Muscle of leg (tissue), 16 donors: ENCODE measurements at places on chromosomes 7 and 10. TPM values are rescaled to one million over a fixed set of nuclear protein-coding genes. Genes with fewer than 3 reads are reported as not detected.

DNA sequence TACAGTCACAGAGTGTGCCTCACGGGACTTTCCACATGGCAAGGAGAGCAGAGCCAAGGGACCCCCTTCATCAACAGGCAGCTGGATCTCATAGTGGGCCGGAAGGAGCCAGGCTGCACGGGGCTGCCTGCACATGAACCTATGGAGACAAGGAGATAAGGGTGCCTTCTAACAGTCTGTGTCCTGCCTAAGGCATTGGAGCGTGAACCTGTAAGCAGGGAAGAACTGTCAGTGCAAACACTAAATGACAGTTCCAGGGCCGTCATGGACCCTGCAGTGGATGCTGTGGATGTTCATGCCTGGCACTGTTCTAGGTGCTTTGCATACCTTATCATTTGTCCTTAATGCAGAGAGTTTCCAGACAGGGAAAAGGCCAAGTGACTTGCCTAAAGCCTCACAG lies 85.9 kb downstream of the WIPF3 start:
- peaks cover 11% of the 10 kb centered on the region for H3K36me3 ChIP-seq
- H3K4me1 ChIP-seq = no peaks in the 10 kb centered on the region
- no peaks in the 10 kb centered on the region for H3K27me3 ChIP-seq
- H3K27ac ChIP-seq = no peak overlapping the region
- no peak for DNase-seq

- H3K4me3 ChIP-seq = no peak overlapping the region
- H3K36me3 ChIP-seq = no peaks in the 10 kb centered on the region
- DNase-seq = no peak
- H3K4me1 ChIP-seq = no peaks in the 10 kb centered on the region
- H3K27ac ChIP-seq = no peak overlapping the region
Observed at GRCh38 chr7:125773113-125773785, 843.6 kb upstream of the POT1 start.

GRCh38 chr10:22461891-22462290 lies 116.6 kb downstream of the SPAG6 start:
- H3K27me3 ChIP-seq = peaks cover 3% of the 10 kb centered on the region
- H3K4me1 ChIP-seq = no peaks in the 10 kb centered on the region
- no peak overlapping the region for H3K4me3 ChIP-seq
- no peaks in the 10 kb centered on the region for H3K36me3 ChIP-seq
- no peak overlapping the region for H3K27ac ChIP-seq

DNA sequence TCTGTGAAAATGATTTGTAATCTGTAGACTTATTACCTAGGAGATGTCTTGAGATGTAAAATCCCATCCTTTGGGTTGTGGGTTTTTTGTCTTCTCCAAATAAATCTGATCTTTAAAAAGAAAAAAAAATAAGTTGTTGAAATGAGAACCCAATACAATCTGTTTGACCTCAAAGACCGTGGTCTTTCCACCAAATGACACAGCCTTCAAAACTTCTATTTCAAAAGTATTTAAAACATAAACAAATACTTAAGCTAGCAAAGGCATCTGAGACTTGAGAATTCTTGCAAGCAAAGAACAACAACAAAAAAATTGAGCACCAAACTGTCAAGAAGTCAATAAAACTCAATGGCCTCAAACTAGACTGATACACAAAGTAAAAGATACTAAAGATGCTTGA lies 67.9 kb upstream of the HECW1 start:
- H3K36me3 ChIP-seq = no peaks in the 10 kb centered on the region
- H3K4me3 ChIP-seq = no peak overlapping the region
- no peak overlapping the region for H3K27ac ChIP-seq
- no peak for DNase-seq
- H3K4me1 ChIP-seq = no peaks in the 10 kb centered on the region

- H3K4me3 ChIP-seq = no peak overlapping the region
- no peak overlapping the region for H3K27ac ChIP-seq
- DNase-seq = no peak
- peaks cover 5% of the 10 kb centered on the region for H3K4me1 ChIP-seq
- H3K27me3 ChIP-seq = no peaks in the 10 kb centered on the region
Observed at GRCh38 chr10:86020134-86020533, 346.5 kb downstream of the GRID1 start.

DNA sequence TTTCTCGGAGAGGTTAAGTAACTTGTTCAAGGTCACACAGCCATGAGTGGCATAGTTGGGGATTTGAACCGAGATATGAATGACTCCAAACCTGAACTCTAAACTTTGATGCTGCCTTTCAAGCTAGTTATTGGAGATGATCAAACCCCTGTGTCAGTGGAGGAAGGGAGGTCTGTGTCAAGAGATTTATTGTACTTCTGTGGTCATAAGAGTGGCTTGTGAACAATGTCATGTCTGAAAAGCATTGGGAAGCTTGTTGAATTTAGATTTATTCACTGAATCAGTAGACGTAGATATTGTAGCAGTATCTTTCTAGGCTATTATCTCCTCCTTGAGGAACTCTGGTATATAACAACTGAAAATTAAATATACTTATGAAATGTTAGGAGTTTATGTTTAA lies 27.3 kb downstream of the SNX10 start:
- H3K27ac ChIP-seq = no peak overlapping the region
- H3K36me3 ChIP-seq = no peaks in the 10 kb centered on the region
- peaks cover 2% of the 10 kb centered on the region for H3K27me3 ChIP-seq
- DNase-seq = no peak
- H3K4me3 ChIP-seq = no peak overlapping the region

DNA sequence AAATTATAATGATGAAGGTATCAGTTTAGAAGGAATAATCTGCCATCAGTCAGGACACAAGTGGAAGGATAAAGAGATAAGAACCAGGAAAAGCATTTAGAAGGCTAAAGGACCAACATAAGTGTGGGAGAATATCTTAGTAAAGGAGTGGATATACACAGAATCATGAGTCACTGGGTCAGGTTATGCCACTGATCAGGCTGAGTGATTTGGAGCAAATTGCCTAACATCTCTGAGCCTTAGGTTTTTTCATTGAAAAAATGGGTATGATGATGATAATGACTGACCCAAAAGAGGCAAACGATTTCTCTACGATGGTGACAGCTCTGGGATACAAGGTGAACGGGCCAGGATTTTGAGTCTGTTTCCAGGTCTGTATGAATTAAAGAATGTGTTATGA lies 2.8 kb upstream of the CUL1 start:
- H3K27ac ChIP-seq = no peak overlapping the region
- H3K4me3 ChIP-seq = no peak overlapping the region
- peaks cover 10% of the 10 kb centered on the region for H3K4me1 ChIP-seq
- H3K27me3 ChIP-seq = no peaks in the 10 kb centered on the region

DNA sequence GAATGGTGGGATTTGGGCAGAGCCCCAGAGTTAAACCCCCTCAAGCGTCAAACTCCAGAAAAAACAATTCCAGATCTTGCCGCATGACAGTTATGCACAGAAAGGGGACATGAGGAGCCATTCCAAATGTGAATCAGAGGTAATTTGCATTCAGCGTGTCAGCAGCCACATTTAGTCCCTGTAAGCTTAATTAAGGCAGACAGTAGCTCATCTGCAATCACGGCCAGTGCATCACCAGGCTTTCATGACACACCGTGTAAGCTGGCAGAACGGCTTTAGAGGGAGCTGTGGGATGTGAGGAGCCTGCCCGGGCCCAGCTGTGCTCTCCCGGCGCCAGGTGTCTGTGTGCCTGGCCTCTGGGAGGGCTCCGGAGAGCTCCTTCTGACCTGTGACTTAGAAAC lies 18.7 kb upstream of the PRKAG2 start:
- no peak overlapping the region for H3K4me3 ChIP-seq
- no peaks in the 10 kb centered on the region for H3K36me3 ChIP-seq
- H3K27me3 ChIP-seq = peaks cover 34% of the 10 kb centered on the region

DNA sequence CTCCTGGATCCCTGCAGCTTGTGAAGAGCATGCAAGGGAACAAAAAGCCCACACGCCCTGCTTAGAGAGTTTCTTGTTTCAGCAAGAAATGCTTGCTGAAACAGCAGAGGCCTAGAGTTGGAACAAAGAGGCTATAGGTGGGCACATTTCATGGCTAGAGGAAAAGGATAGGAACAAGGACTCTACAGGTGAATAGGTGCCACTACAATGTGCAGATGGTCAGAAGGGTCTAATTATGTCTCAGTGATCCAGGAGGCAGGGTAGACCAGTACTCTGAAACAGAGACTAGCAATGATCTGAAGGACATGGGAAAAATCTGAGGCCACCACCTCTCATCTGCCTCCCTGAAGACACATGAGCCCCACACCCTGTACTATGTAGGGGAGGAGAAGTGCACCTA lies 609.0 kb downstream of the REEP3 start:
- no peaks in the 10 kb centered on the region for H3K27me3 ChIP-seq
- H3K4me1 ChIP-seq = no peaks in the 10 kb centered on the region
- no peak overlapping the region for H3K4me3 ChIP-seq
- no peaks in the 10 kb centered on the region for H3K36me3 ChIP-seq

GRCh38 chr10:11178606-11179515 lies 161.2 kb downstream of the CELF2 start:
- no peaks in the 10 kb centered on the region for H3K27me3 ChIP-seq
- peaks cover 19% of the 10 kb centered on the region for H3K4me1 ChIP-seq
- DNase-seq = peak; percentile 72
- H3K36me3 ChIP-seq = peaks cover 11% of the 10 kb centered on the region
- no peak overlapping the region for H3K4me3 ChIP-seq

- no peak overlapping the region for H3K4me3 ChIP-seq
- H3K4me1 ChIP-seq = no peaks in the 10 kb centered on the region
- no peaks in the 10 kb centered on the region for H3K36me3 ChIP-seq
- no peak overlapping the region for H3K27ac ChIP-seq
- H3K27me3 ChIP-seq = peaks cover 27% of the 10 kb centered on the region
- DNase-seq = peak; percentile 80
Observed at GRCh38 chr7:157043745-157044144, 33.3 kb upstream of the MNX1 start.

The CCDC172 gene
- total RNA-seq = not detected

The KIF20B gene
- total RNA-seq = 8.6 TPM
